ENCODE measurements at places on chromosomes 7 and 10. TPM values are rescaled to one million over a fixed set of nuclear protein-coding genes. Genes with fewer than 3 reads are reported as not detected.

The PLXDC2 gene
- 38.7 TPM for total RNA-seq

GRCh38 chr10:58556516-58557165 lies 44.0 kb downstream of the BICC1 start:
- DNase-seq, result no peak

The PTPRN2 gene
- total RNA-seq, result 5.7 TPM

DNA sequence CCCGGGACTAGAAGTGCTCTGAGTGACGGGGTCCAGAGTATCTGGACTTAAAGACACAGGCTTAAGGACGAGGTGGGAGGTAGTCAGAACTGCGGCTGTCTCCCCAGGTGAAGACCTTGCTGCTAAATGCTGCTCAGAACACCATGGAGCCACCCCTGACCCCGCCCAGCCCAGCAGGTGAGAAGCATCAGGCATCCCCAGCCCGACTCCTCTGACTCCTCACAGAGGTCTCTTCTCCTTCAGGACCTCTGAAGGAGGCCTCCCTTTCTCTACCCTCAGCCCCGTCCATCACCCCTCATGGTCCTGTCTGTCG lies 5.8 kb downstream of the NFKB2 start:
- no peak for DNase-seq

The TBRG4 gene
- total RNA-seq, result 127 TPM

DNA sequence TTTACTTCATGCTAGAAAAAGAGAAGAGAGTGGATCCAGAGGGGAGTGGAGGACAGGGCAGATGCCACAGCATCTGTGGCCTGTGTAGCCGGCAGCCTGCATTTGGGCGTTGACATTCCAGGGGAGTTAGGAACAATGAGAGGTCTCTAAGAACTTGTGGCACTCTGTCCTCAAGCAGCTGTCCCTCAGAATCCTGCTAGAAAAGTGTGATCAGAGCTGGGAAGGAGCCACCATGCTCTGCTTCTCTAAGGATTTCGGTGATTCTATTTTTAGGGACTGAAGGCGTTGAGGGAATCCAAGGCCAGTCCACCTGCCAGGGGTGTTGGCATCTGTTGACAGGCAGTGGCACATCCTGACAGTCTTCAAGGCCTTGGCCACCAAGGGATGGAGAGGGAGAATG lies 7.6 kb downstream of the LRIT2 start:
- DNase-seq, result no peak

GRCh38 chr10:93080350-93081046 lies 6.8 kb downstream of the CYP26A1 start:
- peak; percentile 75 for DNase-seq

The MYH16 gene
- not detected for total RNA-seq

All from H9 (cell line).